ENCODE measurements at places on chromosomes 3 and 15. TPM values are rescaled to one million over a fixed set of nuclear protein-coding genes. Genes with fewer than 3 reads are reported as not detected.

GRCh38 chr3:185561374-185561943, 9.1 kb upstream of the LIPH start:
- no peak overlapping the region for H3K4me3 ChIP-seq
- DNase-seq, result no peak

GRCh38 chr15:55549305-55549704, 38.8 kb downstream of the PYGO1 start:
- no peaks in the 10 kb centered on the region for H3K27me3 ChIP-seq
- H3K4me1 ChIP-seq, result no peaks in the 10 kb centered on the region
- H3K27ac ChIP-seq, result no peak overlapping the region
- no peaks in the 10 kb centered on the region for H3K36me3 ChIP-seq

The GASK1A gene
- 55.3 TPM for total RNA-seq

DNA sequence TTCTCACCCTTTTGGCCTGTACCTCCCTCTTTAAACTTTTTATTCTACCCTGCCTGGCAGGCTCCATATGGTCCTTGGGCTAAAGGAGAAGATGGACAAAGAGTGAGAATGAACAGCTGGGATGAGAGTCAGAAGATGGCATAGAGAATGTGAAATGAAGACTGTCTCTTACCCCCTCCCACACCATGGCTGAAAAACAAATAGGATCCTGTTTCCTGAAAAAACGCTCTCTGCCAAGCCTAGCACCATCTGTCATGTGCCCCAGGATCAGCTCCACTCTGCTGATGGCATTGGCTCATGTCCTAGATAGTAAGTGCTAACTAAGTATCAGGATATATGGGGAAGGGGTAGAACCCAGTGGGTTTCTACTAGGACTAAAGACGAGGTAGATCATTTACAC, 238.6 kb downstream of the MEX3B start:
- DNase-seq, result no peak
- no peak overlapping the region for H3K27ac ChIP-seq
- H3K36me3 ChIP-seq, result no peaks in the 10 kb centered on the region
- no peak overlapping the region for H3K4me3 ChIP-seq
- no peaks in the 10 kb centered on the region for H3K27me3 ChIP-seq

The HES1 gene
- total RNA-seq, result 34.7 TPM

- H3K4me1 ChIP-seq, result peaks cover 46% of the 10 kb centered on the region
- peak; percentile 81 for DNase-seq
- peak overlapping the region; percentile 90 for H3K27ac ChIP-seq
- H3K4me3 ChIP-seq, result peak overlapping the region; percentile 59
Observed at GRCh38 chr3:61564395-61565059, 3.2 kb downstream of the PTPRG start.

DNA sequence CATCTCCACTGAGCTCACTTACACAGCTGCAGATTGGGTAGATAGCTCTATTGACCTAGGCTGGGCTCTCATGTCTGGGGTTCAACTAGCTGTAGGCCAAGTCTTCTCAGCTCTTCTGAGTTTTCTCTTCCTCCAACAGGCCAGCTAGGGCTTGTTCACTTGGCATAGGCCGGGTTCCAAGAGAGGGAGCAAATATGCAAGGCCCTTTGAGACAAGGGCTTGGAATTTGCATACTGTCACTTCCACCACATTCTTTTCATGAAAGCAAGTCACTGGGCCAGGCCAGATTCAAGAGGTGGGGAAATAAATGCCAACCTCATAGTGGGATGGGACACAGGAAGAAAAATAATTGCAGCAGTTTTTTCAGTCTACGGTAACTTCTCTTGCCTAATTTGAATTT, 25.2 kb downstream of the PIGB start:
- DNase-seq, result no peak
- H3K27me3 ChIP-seq, result no peaks in the 10 kb centered on the region

The CRYGS gene
- total RNA-seq, result 3.3 TPM

All from tibial nerve (tissue), 4 donors.